ENCODE measurements at places on chromosomes 7 and 10.

GRCh38 chr7:159070431-159071148 lies 74.1 kb downstream of the VIPR2 start:
- no peak for DNase-seq

DNA sequence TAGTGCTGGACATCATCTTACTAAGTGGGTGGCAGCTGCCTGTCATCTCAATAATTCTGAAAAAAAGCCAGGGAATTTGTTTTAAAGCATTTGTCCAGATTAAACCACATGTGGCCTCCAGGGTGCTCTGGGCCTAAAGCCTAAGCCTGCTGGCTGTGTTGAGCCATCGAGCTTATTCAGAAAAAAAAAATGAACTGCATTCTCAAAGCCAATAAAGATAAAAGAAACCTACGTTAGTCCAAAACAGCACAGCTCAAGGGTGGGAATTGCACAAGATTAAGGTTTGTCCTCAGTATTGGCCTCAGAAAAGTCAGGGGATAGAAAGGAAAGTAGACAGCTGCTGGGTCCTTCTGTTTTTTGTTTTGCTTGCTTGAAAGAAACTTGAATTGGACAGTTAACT lies 22.6 kb upstream of the PRTFDC1 start:
- peak; percentile 20 for DNase-seq

- no peak for DNase-seq
Observed at GRCh38 chr7:144907577-144907976, 71.7 kb upstream of the TPK1 start.

GRCh38 chr10:123891144-123892071 lies at the start of gene CPXM2:
Gene CPXM2, minus strand, starts transcription at chr10:123891807. Its CDS starts 148 bp downstream, at chr10:123891659.
- no peak for DNase-seq

- DNase-seq, result peak; percentile 59
Observed at GRCh38 chr10:119030421-119031250, 1.1 kb downstream of the NANOS1 start.

DNA sequence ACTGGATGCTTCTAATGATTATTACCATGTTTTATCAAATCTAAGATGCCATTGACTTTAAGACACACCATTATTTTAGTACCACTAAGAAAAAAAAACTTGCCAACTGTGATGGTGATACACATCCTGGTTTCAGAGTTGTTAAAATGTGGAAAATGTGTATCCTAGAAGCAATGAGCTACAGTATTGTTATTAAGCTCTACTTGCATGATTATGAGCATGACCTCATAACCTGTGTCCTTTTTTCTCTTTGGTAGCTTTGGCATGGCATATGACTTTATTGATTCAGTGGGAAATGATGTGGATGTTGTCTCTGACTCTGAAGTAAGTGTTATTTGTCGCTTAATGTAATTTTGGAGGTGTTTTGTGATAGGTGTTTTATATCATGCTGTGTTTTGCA lies 3.3 kb downstream of the EDRF1 start:
- no peak for DNase-seq

DNA sequence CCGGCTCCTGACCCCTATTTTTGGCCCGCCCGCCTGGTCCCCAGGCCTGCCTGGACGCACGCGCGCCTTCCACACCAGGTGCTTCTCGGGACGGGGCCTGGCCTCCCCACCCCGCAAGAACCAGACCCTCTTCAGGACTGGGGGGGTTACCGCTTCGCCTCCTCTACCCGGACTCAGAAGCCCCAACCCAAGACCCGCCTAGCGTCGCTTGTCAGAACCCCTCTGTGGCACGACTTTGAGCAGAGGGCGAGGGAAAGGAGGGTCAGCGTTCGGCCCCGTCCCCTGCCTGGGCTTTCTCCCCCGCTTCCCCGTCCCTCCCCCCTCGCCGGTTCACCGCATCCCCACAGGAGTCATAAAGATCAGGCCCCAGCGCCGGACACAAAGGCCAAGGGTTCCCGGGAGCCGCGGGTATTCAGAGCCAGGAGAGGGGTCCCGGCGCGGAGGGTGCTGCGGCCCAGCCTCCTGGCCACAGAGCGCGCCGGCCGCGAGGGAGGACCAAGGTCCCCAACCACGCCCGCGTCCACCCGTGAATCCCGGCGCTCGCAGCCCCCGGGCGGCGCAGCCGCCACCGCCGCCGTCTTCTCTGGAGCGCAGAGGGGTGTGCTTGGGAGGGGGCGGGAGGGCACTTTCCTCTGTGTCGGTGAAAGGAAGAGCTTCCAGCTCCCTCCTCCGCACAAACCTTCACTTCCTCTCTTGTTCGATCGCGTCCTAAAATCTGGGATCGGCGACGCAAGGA lies 351.9 kb downstream of the DNAJB6 start:
- DNase-seq, result no peak

GRCh38 chr10:133481086-133481643 lies 27.4 kb downstream of the SCART1 start:
- DNase-seq, result no peak
